ENCODE measurements at places on chromosomes 3 and 15.

DNA sequence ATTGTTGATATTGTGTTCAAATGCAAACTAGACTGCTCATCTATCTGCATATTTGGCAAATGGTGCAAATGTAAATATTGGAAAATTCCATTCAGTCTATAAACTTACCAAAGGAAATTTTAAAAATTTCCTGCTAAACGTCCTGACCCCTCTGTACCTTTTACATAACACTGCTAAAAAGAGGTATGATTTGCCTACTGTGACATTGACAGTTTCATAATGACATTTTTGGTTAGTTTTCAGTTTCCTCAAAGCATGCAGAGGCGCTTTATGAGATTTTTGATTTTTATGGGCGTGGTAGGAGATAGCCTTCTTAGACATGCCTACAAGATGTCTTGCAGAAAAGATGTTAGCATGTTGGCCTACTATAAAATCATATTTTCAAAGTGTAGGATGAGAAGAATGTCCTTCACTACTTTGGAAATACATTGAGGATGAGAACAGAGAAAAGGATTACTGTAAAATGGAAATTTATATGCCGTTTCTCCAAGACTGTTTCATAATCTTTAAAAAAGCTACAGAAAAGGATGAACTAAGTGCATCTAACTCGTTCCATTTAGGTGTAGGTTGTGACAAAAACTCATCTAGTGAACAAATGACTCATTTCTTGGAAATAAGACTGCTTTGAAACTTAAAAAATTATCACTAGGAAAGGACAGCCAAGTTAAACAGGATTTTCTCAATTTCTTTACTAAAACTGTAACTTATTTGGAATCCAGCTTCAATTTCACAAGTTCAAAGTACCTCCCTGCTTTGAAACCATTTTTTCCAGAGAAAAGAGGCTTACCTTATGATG is 14.5 kb upstream of the ISLR start:
- no peak for DNase-seq

GRCh38 chr15:47119349-47119748 is 598.0 kb upstream of the SEMA6D start:
- DNase-seq = no peak

GRCh38 chr3:171186817-171187500 is 160.4 kb upstream of the SLC2A2 start:
- DNase-seq = no peak

DNA sequence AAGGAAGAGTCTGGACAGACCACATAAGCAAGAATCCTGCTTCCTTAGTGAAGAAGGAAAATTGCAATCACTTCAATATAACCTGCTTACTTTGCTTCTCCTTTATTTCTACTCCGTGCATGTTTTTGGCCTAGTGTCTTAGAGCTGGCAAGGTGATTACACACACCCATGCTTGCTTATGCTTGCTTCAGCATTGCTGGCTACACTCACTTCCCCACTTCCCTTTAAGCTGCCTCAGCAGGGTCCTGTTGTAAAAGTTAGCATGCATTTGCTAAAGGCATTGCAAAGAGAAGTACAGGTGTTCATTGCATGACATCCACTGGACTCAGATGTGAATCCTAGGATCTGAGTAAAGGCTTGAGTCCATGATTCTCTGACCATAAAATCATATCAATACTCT is 47.5 kb upstream of the STT3B start:
- DNase-seq = no peak

GRCh38 chr3:31064021-31064420 is 169.6 kb upstream of the GADL1 start:
- DNase-seq = no peak

GRCh38 chr3:149180057-149180573 is 41.5 kb downstream of the CP start:
- no peak for DNase-seq

- no peak for DNase-seq
Measured at GRCh38 chr15:56940388-56940787, 21.9 kb downstream of the TCF12 start.

- DNase-seq = no peak
Measured at GRCh38 chr3:53151465-53151864, 9.5 kb upstream of the PRKCD start.

- DNase-seq = no peak
Measured at GRCh38 chr15:99721896-99722295, 11.3 kb downstream of the LYSMD4 start.

DNA sequence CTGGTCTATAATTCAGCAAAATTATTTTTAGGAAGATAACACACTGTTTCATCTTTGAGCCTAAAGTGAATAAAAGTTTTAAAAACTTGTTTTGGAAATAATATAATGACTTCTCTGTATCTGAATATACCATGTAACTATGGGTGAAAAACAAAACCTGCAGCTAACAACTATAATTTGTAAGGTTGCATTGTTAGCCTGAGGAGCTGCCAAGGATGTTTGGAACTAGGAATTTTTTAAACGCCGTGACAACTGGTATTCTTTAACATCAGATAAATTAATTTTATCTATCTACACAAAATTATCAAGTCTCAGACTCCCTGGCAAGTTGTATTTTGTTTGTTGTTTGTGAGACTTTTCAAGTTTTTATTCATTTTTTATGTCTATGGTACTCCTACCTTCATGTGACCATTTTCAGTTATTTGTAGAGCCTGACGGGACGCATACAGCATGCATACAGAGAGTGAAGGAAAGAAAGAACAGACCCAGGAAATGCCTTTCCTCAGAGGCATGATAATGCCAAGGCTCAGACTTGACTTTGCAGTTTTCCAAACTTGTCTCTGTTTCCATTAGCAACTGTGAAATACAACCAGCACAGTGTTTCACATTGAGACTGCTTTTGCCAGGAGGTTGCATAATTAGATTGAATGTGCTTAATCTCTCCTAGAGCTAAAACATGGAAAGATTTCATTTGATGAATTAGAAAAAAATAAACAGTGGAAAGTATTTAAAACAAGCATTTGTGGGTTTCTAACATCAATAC is 60.8 kb upstream of the ARHGEF26 start:
- no peak for DNase-seq

- no peak for DNase-seq
Measured at GRCh38 chr15:49852756-49853155, 231.9 kb downstream of the DTWD1 start.

DNA sequence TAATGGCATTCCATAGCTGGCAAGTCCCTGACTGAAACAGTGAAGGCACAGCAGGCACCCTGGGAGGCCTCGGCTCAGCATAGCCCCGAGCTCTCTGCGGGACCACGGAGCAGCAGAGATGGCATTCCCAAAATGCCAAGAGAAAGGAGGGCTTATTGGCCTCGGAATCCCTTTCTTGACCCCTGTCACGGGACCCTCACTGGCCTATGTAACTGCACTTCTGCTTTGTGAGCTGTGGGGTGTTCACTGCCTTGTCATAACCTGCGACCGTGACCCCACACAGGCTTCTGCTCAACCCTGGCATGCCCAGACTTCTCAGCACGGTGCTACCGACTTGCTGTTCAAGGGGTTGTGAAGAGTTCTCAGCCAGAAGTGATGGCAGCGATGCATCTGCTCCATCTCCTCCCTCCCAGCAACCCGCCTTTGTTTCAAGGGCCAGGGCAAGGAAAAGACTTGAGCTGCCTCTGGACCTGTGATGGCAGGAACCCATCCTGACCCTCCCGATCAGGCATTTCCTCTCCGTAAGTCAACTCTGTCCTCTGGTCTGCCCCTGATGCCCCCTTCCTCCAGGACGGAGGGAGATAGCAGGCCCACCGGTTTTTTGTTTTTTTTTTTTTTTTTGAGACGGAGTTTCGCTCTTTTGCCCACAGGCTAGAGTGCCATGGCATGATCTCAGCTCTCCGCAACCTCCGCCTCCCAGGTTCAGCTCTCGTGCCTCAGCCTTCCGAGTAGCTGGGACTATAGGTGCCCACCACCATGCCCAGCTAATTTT is 30.5 kb downstream of the EHD4 start:
- no peak for DNase-seq

- no peak for DNase-seq
Measured at GRCh38 chr3:112481302-112481721, 18.0 kb downstream of the BTLA start.
